ENCODE measurements at places on chromosomes 7 and 10. TPM values are rescaled to one million over a fixed set of nuclear protein-coding genes. Genes with fewer than 3 reads are reported as not detected.
A peak's percentile ranks its signal among the peaks of the same experiment; 100 is the strongest.

DNA sequence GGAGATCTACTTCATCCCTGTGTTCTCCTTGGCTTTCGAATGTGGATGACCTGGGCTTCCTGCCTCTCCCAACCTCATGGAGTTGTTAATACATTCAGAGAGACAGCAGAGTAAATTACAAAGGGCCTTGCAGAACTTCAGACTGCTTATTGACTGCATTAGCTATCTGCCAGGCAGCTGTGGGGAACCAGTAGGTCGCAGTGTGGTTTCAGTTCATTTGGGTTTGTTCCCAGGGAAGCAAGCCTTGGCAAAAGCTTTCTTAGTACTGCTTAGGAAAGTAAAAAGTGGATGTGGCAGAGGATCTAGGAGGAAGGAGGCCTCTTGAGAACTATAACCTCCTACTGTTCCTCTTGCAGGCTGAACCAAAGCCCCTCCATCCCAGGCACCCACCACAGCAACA, 9.2 kb downstream of the NPFFR1 start:
- H3K27ac ChIP-seq, result no peak overlapping the region
- H3K4me3 ChIP-seq, result no peak overlapping the region
- no peaks in the 10 kb centered on the region for H3K4me1 ChIP-seq
- DNase-seq, result no peak
- H3K36me3 ChIP-seq, result no peaks in the 10 kb centered on the region
- H3K27me3 ChIP-seq, result no peaks in the 10 kb centered on the region

DNA sequence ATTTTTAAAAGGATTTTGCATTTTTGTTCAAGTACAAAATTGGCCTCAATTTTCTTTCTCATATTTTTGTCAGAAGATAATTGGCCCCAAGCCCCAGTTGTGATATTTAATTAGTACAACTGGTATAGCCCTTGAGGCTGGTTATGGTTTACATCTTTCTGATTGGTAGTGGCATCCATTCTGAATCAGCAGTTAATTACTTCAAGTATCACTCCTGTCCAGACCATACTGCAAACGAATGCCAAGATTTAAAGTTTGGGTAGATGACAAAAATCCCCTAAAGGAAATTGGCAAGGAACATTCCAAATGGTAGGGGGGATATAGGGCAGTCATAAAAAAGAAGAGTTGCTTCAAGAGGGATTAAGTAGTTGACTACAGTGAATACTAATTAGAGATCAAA, 23.1 kb downstream of the MYPN start:
- no peak for DNase-seq
- no peaks in the 10 kb centered on the region for H3K27me3 ChIP-seq
- no peaks in the 10 kb centered on the region for H3K36me3 ChIP-seq
- H3K4me1 ChIP-seq, result no peaks in the 10 kb centered on the region
- H3K4me3 ChIP-seq, result no peak overlapping the region
- no peak overlapping the region for H3K27ac ChIP-seq

- H3K36me3 ChIP-seq, result peaks cover 8% of the 10 kb centered on the region
- H3K27ac ChIP-seq, result no peak overlapping the region
- H3K27me3 ChIP-seq, result no peaks in the 10 kb centered on the region
- H3K4me3 ChIP-seq, result no peak overlapping the region
These were observed 5.9 kb downstream of the MGMT start for GRCh38 chr10:129472696-129473555.

- no peaks in the 10 kb centered on the region for H3K27me3 ChIP-seq
- no peak overlapping the region for H3K27ac ChIP-seq
- peak; percentile 46 for DNase-seq
- no peak overlapping the region for H3K4me3 ChIP-seq
- no peaks in the 10 kb centered on the region for H3K36me3 ChIP-seq
These were observed 479.8 kb downstream of the ADRA2A start for GRCh38 chr10:111556666-111557065.

DNA sequence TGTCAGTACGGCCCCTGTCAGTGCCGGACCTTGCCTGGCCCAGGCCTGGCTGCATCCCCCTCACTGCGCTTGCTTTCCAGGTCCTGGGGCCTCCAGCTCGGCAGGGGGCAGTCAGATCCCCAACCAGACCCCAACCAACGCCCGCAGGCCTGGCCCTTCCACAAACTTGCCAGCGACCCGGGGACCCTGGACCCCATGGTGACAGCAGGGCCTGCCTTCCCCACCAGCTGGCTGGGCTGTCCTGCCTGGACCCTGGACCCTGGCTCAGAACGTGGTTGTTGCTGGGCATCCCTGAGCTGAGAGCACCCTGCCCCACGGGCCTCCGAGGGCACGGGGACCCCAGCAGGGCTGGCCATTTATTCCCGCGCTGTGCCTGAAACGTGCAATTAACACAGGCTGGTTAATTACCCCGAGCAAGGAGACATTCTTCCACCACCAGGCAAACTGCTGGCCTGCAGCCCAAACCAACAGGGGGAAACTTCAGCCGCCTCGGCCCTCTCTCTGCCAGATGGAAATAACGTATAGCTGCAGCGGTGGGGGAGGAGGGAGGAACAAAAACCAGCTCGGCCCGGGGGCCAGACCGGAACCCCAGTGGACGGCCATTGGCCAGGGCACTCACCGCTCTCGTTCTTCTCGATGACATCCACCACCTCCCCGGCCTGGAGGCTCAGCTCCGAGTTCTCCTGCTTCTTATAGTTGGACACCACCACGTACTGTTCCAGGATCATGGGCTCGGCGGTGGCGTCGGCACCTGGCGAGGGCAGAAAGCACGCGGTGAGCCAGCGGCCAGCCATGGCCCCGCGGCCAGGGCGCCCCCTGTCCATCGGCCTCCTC, 167.1 kb downstream of the NEURL1 start:
- no peaks in the 10 kb centered on the region for H3K36me3 ChIP-seq
- peak overlapping the region; percentile 65 for H3K4me3 ChIP-seq
- H3K27me3 ChIP-seq, result no peaks in the 10 kb centered on the region
- peaks cover 22% of the 10 kb centered on the region for H3K4me1 ChIP-seq
- DNase-seq, result peak; percentile 77

GRCh38 chr10:14612873-14613587, 161.7 kb downstream of the FAM107B start:
- DNase-seq, result no peak
- no peaks in the 10 kb centered on the region for H3K27me3 ChIP-seq
- no peaks in the 10 kb centered on the region for H3K36me3 ChIP-seq

Gene TFPI2
- total RNA-seq, result 6.8 TPM

Gene DDC
- 45.2 TPM for total RNA-seq

Gene PIK3CG
- total RNA-seq, result 0.58 TPM

Gene CNNM1
- total RNA-seq, result 0.27 TPM

Gene ASNS
- 0.33 TPM for total RNA-seq
